AG04449 (cell line): ENCODE measurements at places on chromosomes 5 and 9.

- no peak for DNase-seq
These were observed 814.5 kb downstream of the MTRR start for GRCh38 chr5:8683496-8683895.

GRCh38 chr5:40484495-40484894 lies 195.2 kb upstream of the PTGER4 start:
- DNase-seq: no peak

- no peak for DNase-seq
These were observed 45.5 kb downstream of the GPBP1 start for GRCh38 chr5:57219386-57219785.

- no peak for DNase-seq
These were observed 71.2 kb upstream of the CNTLN start for GRCh38 chr9:17063535-17064135.

DNA sequence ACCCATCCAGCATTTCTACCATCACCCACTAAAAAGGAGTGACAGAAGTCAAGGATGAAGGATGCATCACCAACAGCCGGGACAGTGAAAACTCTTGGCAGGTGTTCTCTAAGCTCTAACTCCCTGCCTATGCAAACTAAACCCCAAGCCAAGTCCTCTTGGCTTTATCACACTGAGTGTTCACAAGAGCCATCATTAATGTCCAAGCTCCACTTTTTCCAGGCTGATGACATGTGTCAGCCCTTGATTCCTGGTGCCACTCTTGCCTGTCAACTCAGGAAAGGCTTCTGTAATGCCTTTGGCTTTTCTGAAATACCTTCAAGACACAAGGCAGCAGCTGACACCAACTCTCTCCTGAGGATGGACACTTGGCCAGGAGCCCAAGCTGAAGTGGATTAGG lies 86.9 kb downstream of the NR6A1 start:
- DNase-seq: no peak

- no peak for DNase-seq
These were observed 11.0 kb downstream of the DEPDC1B start for GRCh38 chr5:60688980-60689379.

DNA sequence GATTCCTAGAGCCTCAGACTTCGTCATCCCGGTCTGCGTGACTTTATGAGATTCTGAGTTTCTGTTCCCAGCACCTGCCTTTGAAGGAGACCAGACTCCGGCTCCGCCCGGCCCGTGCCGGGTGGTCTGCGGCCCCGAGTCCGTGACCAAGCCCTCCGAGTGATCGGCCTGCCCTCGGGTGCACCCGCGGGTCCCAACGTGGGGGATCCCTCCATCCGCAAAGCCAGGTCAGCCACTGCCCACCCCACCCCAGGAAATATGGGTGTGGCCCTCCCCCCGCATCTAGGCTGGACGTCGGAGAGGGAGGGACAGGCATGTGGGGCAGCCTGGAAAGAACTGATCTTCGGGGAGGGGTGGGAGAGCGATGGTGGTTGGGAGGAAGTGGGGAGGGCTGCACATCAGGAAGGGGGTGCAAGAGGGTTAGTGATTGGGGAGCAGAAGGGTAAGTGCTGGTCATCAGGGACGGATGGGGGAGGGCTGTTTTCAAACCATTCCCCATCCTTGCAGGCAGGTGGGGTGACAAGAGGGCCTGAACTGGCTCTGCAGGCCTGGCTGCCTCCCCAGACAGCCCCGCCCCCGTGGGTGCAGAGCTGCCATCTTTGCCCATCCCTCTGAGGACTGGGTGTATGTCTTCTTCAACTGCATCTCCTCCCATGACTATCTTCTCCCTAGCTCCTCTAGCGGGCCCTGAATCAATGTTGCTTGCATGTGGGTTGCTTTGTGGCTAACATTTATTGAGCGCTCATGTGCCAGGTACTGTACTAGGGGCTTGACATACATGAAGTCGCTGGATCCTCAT lies 747 bp downstream of the LRSAM1 start:
- DNase-seq: no peak

GRCh38 chr9:36551910-36552309 lies 20.8 kb upstream of the MELK start:
- no peak for DNase-seq

DNA sequence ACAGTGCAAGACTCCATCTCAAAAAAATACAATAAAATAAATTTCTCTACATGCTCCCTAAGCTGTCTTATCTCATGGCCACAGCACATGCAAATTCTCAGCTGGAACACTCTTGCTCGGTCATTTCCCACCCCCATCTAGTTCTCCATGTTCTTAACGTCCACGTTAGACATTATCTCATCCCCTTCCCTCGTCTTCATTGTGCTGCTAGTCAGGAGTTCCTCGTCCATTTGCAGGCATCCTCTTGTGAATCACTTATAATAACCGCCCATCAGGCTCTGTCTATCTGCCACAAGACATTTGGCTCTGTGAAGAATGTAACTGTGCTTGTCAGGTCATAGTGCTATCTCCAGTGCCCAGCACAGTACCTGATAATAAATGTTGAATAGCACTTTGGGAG lies 32.9 kb upstream of the GOLGA1 start:
- no peak for DNase-seq

DNA sequence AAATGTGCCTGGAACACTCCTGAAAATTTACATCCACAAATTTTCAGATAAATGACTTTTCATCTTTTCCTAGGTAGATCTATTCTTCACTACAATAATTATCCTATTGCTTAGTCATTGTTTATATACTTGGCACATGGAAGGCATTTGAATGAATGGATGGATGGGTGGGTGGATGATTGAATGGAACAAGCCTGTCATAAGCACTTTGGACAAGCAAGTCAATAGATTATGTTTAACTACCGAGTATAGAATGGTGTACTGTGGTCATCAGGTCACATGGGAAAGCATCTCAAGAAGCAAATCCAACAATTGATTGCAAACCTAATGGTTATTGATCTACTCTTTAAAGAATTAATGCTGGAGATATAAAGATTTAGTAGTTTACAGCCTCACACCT lies 114.4 kb upstream of the DMRTA1 start:
- no peak for DNase-seq

- DNase-seq: no peak
These were observed 108.7 kb downstream of the MUSK start for GRCh38 chr9:110777196-110777875.

DNA sequence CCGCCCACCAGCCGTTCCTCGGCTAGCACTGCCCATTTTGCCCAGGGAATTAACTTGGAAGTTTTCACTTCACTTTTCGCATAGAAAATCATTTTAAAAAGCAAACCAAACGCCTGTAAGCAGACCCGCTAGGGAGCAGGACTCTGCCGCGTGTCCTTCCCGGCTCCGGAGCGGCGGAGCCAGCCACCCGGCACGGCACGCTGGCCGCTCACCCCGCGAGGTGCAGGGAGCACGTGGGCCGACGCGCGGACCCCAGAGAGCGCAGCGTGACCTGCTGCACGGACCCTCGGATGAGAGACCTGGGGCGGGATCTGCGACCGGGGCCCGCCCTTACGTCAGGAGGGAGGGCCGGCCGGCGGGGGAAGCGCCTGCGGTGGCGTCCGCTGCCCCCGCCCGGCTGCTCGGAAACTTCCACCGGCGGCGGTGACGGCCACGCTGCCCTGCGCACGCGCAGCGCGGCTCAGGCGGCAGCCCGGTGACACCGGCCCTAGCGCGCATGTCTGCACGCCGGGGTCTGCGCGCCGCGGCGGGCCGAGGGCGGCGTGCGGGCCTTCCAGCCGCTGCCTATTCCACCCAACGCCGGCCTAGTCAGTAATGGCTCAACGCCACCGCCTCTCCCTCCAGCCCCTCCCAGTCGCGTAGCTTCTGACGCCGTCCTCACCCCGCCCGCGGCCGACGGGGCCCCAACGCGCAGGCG lies 507 bp upstream of the TENT4A start:
- peak; percentile 67 for DNase-seq

DNA sequence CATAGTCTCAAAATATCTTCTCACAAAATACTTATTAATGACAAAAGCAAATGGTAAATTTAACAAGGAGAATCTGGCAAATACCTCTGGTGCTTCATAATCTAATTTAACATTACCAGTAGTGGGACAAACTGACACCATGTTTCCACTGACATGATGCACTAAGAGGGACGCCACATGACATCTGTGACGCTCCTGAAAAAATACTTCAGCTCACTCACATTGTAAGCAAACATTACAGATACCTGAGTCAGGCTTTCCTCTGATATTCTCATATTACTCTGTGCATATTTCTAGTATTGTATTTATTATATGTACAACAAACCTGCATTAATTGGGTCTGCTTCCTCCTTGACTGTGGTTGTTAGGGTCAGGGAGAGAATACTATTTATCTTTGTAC lies 56.7 kb upstream of the OSMR start:
- DNase-seq: no peak

GRCh38 chr9:136060671-136061371 lies 34.3 kb downstream of the NACC2 start:
- DNase-seq: no peak

DNA sequence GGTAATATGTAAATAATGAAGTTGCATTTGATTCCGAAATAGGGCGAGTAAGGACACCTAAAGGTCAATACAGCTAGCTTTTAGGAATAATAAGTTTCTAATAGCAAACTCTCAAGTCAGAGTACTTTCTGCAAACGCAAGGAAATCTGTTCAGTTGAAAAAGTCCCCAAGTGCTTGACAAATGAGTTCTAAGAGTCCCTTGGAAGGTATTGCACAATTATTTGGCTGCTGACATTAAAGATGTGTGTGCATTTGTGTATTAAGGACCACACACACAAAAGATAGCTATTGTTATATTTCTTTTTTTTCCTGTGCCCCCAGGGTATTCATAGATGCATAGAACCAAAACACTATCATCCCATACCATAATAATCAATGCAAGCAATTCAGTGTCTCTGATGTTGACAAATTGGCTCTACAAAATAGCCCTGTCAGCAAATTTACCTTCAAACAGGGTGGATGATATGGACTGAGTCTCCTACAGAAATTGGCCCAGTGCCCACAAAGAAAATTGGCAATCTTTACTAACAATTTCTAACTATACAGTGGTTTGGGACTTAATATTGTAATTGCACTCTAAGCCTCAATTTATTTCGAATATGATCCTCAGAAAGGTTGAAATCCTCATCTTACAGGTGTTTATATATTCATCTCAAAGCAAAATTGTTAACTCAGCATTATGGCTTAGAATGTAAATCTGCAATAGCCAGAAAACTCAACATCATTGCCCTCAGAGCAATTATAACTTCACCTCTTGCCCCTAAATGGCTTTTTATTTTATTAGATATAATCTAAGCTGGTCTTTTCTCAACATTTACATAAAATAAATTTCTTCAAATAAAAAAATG lies 827.2 kb downstream of the MAT2B start:
- DNase-seq: no peak

GRCh38 chr5:39906146-39906545 lies 481.4 kb upstream of the DAB2 start:
- DNase-seq: no peak

DNA sequence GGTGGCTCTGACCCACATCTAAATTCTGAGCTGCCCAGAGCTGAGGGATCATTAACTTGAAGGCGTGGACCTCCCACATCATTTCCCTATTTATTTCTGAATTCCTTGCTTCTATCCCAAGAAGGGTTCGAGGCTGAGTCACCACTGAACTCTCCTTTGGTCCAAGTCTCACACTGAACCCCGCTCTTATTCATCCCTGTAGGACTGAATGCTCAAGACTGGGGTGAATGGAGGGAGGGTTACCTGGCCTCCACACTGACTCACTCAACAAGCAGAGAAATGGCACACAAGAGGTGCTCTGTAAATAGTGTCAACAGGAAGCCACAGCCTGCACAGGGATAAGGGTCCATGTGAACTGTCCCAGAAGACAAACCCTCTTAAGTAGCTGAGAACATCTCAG lies 79.1 kb upstream of the FSTL4 start:
- no peak for DNase-seq

GRCh38 chr5:109196087-109196822 lies 213.5 kb downstream of the PJA2 start:
- DNase-seq: no peak

DNA sequence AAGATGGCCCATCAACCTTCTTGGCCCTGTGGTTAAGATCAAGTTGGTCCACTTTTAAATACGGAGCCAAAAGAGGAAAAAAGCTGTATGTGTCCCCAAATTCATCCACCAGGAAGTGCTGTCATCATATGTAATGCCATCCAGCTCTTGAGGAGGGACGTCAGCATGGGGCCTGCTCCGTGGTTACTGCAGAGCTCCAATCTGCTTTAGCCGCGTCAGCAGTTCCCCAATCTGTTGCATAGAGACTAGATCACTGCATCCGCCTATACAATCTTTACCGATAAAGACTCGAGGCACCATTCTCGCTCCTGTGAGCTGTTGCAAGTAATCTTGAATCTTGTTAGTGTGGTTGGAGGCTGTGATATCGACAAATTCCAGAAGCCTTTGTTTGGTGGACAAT lies 65.7 kb downstream of the GABRA6 start:
- no peak for DNase-seq

- DNase-seq: no peak
These were observed 83.5 kb downstream of the PDE4D start for GRCh38 chr5:59810041-59810440.
